Cerebellar nuclear complex (tissue), 1 donor: ENCODE measurements at places on chromosomes 3 and 15.

- DNase-seq, result no peak
Observed at GRCh38 chr3:13894096-13894806, 14.4 kb upstream of the WNT7A start.

DNA sequence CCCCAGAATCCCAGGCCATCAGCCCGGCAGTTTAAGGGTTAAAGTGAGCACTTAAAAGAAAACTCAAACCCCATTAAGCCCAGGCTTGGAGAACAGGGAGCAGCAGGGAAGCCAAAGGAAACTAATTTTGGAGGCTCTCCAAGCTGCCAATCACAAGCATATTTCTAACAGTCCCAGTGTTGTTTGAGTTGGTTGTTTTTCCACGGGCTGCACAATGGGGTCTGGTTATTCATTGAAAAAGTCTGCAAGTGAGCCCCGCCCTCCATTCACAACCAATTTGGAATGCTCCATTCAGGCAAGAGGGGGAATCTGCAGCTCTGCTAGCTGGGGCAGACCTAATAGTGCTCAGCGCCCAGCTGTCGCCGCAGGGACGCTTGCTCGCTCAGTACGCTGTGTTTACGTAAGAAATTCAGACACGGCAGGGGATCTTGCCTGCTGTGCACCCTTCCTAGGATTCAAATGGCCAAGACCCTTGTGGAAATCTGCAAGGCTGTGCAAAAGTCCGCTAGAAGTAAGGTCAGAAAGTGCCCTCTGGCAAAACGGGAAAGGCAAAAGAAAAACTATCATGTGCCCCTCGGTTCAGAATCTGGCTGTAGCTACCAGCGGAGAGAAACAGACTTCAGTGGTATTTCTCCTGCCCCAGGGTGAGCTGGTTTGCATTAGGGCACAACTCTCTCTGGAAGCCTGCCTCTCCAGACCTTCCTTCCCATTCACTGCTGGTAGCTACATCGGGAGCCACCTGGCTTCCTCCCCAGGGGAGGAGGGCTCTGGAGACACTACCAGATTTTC, 11.0 kb downstream of the ETV5 start:
- no peak for DNase-seq

GRCh38 chr15:82178061-82178460, 84.5 kb downstream of the EFL1 start:
- no peak for DNase-seq

- DNase-seq, result no peak
Observed at GRCh38 chr15:63532307-63532744, 27.9 kb downstream of the USP3 start.

DNA sequence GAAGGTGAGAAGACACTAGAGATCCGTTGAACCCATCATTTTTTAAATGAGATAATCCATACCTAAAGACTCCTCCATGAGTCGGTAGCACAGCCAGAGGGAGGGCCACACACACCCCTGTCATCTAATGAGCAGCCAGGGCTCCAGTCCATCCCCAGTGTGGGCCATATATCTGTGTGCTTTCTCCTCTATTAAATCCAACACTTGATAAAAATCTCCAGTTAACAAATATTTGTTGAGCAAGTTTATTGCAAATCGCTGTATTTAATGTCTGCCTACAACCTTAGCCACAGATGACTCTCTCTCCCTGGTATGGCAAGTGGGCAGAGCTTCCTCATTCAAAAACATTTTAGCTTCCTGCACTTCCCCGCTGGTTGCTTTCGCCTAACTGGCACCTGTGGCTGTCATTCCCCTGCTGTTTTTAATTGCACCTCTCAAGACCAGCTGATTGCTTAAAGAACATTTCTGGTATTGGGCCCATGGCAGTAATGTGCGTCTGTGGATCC, 82.8 kb downstream of the SMAD3 start:
- no peak for DNase-seq

GRCh38 chr15:98626153-98626552, 22.2 kb upstream of the IGF1R start:
- no peak for DNase-seq

- no peak for DNase-seq
Observed at GRCh38 chr3:12544652-12545472, 437 bp downstream of the MKRN2OS start.

DNA sequence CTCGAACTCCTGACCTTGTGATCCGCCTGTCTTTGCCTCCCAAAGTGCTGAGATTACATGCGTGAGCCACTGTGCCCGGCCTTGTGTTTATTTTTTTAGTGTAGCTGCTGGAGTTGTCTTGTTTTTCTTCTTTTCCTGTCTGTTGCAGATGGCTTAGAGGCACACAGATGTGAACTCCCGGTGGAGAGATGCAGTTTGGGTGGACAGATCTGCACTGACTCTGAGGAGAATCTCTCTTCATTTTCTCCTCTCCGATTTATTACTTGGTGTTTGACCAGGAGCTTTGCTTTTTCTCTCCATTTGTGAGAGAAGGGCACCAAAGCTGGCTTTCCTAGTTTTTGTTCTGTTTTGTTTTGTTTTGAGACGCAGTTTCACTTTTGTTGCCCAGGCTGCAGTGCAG, 62.7 kb downstream of the USP13 start:
- DNase-seq, result no peak

DNA sequence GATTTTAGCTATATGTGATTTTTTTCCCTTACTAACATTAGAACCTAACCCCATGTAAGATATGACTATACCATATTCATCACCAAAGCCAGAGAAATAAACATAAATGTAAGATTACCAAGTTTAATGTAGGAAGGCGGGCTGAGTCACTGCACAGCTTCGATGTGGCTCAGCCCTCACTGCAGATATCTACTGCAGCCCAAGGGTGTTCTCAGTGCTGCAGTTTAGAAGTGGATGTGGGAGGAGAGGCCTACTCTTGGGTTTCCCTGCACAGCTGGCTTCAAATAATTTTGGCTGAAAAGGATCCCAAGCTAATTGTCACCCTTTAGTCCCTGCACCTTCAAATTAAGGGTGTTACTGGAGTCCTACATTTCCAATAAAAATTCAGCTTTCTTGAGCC, 9.3 kb downstream of the ARPP19 start:
- no peak for DNase-seq

GRCh38 chr15:82040862-82041261, 5.0 kb downstream of the MEX3B start:
- DNase-seq, result no peak

DNA sequence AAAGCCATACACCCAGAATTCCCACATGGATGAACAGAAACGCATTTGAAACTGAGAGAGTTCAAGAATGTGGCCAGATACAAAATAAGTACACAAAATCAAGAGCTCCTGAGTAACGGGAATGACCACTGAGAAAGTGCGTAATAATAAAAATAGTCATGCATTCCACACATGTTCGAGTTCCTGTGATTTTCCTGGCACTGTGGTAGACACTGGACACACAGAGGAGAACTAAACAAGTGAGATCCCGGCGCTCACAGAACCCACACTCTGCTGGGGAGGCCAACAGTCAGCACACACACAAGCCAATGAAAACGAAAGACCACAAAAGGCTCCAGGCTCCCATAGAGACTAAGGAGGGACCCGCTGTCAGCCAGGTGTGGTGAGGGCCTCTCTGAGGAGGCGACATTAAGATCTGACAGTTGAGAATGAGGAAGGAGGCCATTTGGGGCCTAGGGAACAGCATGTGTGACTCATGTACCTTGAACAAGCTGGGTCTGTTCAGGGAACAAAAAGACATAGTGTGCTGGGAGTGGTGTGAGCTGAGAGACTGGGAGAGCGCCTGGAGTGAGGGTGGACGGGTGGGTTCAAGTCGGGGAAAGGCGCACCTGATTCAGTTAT, 5.1 kb downstream of the FAM107A start:
- DNase-seq, result no peak

DNA sequence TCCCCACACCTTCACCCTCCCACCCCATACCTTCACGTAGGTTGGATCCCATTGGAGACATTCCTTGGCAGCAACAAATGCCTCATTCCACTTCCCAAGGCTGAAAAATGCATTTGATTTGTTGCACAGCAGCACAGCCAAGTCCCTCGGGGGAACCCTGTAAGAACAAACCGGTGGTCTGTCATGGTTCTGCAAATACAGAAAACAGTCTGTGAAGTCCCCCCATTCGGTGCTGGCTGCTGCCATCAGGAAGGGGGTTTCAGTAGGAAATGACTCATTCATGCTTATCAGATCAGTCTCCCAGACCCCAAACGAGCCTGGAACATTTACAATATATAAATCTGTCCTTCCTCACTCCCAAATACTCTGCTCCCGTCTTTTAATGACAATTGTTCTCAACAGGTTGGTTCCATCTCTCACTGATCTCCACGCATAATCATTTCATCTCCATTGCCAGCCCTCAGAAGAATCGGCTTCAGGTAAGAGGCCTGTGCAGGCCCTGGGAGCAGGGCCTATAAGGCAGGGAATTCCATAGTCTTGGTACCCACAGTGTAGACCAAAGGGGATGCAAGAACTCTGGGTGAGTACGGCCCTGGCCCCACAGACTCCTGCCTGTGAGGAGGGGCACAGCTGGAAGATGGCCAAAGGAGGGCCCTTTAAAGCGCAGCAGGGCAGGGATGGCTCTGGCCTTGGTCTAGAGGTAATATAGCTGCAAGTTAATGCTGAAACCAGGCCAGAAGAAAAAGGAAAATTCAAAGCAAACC, 41.6 kb downstream of the TRANK1 start:
- DNase-seq, result no peak

DNA sequence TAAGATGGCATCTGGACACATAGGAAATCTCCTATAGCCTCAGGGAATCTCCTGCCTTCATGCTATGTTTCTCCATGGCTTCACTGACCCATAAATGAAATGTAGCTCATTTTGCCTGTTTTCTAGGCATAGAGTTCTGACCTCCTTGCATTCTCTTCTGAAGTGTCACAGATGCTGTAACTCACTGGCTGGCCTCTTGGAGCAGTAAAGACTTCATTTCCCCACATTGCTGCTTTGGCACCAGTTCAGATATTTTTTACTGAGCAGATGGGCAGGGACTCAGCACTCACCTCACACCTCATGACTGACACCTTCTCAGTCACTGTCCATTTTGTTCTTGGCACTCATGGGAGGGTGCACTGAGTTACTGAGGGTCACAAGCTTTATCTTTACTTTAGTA, 286.7 kb upstream of the TGFBR2 start:
- DNase-seq, result no peak

DNA sequence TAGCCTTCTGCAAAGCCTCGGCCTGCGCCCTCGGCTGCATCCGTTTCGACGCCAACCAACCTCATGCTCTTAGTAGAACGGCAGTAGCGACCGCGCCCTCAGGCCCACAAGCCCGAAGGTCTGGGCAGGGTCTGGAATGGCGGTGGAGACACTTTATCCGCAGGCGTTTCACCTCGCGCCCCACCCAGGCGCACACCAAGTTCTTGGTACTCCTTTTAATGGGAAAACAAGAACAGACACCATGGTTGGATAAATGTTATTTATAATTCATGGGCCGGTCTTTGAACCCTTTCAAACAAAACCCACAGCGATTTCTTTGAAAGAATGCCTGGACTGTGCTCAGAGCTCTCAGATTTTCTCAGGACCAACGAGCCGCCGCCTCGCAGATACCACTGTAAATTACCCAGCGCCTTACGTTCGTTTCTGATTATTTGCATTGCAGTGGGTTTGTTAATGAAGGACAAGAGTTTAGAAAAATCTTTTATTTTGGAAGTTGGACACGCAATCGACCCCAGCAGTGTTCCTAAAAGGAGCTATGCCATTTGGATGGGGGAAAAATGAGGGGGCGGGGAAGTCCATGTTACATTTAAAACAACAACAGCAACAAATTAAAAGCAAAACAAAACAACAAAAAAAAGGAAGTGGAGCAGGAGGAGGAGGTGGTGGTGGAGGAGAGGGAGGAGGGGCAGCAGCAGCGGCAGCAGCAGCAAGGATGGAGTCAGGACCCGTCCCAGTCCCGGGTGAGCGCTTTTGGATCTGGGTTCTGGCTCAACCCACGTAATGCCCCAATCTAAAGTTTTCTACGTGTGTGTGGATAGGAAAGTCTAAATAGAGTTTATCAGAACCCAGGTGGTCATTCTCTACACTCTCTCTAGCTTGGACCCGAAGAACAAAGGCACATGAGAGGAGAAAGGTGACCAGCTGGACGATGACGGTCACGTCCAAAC, 993 bp upstream of the ISL2 start:
- DNase-seq, result no peak

- no peak for DNase-seq
Observed at GRCh38 chr3:12918231-12918630, 76.9 kb upstream of the RPL32 start.

- no peak for DNase-seq
Observed at GRCh38 chr15:30001602-30002001, 81.2 kb upstream of the GOLGA8J start.

DNA sequence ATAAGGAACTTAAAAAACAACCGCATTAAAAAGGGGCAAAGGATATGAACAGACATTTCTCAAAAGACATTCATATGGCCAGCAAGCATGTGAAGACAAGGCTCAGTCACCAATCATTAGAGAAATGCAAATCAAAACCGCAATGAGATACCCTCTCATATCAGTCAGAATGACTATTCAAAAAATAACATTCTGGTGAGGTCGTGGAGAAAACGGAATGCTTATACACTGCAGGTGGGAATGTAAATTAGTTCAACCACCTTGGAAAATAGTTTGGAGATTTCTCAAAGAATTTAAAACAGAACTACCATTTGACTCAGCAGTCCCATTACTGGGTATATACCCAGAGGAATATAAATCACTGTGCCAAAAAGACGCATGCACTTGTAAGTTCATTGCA, 496.6 kb upstream of the SGO1 start:
- no peak for DNase-seq

GRCh38 chr3:58272891-58273290, 33.2 kb upstream of the RPP14 start:
- DNase-seq, result no peak

- DNase-seq, result no peak
Observed at GRCh38 chr3:12758025-12758781, 856 bp downstream of the TMEM40 start.

DNA sequence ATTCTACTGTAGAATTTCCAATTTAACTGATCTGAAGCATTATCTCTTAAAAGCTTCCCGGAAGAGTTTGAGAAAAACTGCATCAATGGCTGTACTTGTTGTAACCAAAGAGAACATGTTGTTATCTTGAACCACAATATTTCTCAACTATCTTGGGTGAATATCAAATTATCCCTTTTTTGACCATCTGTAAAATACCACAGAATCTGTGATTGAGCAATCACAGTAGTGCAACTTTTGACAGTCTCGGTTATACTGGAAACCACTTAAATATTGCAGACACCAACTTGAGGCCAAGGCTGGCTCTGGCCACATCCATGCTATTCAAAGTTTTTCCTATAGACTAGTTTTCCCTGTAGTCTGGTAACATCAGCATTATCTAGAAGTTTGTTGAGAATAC, 842.8 kb upstream of the EPHA6 start:
- DNase-seq, result no peak

- DNase-seq, result no peak
Observed at GRCh38 chr3:144314946-144315345, 343.3 kb downstream of the DIPK2A start.

DNA sequence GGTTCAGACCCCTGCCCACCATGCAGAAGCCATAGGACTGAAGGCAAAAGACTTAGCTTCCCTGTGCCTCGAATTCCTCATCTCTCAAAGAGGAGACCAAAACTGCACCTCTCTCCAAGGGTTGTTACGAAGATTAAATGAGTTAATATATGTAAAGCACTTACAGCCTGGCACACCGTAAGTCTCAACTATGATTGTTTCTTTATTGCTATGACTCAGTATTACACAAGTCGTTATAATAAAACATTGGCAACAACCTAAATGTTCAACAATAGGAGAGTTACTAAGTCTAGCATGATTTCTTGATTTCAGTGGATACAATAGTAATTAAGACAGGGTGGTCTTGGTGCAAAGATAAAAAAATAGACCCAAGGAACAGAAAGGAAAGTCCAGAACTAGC, 19.6 kb upstream of the FGD5 start:
- DNase-seq, result no peak
